ENCODE measurements at places on chromosomes 3 and 15. TPM values are rescaled to one million over a fixed set of nuclear protein-coding genes. Genes with fewer than 3 reads are reported as not detected.

DNA sequence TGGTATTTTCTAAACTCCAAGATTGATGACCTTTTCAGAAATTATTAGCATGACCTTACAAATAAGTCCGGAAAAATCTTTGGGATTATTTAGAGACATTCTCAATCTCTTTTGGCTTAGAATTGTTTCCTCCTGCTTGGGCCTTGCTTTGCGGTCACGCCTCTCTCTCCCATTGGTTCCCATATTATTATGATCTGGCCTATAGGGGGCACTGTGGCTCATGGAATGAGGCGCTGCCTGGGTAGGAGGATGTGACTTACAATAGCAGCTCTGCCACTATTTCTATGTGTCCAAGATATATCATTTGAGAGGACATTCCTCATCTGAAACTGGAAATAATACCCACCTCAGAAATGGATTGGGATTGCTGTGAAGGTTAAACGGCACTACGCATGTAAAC, 464.9 kb downstream of the MFSD1 start:
- DNase-seq, result peak; percentile 32

- DNase-seq, result no peak
Measured at GRCh38 chr15:63256433-63257274, 20.8 kb upstream of the APH1B start.

SRPRB gene
- total RNA-seq, result 65.8 TPM

DNA sequence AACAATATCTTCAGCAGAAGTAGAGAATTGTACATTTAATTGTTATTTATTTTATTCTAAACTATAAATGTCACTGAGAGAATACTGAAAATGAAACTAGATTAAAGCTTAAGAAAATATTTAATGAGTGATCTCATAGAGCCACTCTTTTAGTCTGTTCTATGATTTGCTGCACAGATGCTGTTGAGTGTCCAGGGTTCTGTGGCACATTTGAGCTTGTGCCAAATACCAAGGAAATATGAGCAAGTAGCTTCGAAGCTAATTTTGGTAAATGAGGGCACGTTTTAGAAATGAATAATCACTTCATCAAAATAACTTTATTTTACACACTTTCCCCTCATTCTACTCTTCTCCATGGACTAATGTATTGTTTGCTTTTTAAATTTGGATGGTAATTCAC, 53.6 kb upstream of the THRB start:
- no peak for DNase-seq

DUOX2 gene
- total RNA-seq, result 0.18 TPM

DNA sequence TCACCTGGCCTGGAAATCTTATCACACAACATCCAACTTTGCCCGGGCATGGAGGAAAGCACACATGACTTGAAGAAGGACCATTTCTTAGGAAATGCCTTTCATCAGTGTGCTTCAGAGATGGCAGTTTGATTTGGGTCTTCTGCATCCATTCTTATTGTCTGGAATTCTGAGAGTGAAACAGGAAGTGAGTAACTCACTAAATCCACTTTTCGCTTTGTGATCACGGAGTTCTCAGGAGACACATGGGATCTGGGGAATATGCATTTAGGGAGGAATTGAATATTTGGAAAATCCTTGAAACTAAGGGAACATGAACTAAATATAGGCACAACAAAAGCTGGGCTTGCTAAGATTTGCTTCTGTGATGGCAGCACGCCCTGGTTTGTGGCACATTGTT, 212.5 kb upstream of the FEZF2 start:
- no peak for DNase-seq

SNUPN gene
- total RNA-seq, result 28.5 TPM

DNA sequence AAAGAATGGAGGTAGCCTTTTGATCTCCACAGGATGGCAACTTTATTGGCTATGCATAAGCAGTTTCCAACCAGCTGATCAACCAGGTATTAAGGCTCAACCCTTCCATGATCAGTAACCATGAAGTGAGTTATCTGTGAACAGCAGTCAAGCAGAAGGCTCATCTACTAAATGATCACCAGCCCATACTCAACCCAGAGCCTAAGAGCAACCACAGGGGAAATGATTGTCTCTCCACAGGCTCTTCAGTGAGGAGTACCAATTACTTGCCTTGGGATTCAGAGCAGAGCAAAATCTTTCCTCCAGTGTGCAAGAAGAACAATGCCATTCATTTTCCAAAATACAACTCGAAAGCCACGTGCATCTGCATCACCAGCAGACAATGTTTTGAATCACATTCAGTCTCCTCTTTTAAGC, 754.8 kb downstream of the ROBO1 start:
- DNase-seq, result no peak

DNA sequence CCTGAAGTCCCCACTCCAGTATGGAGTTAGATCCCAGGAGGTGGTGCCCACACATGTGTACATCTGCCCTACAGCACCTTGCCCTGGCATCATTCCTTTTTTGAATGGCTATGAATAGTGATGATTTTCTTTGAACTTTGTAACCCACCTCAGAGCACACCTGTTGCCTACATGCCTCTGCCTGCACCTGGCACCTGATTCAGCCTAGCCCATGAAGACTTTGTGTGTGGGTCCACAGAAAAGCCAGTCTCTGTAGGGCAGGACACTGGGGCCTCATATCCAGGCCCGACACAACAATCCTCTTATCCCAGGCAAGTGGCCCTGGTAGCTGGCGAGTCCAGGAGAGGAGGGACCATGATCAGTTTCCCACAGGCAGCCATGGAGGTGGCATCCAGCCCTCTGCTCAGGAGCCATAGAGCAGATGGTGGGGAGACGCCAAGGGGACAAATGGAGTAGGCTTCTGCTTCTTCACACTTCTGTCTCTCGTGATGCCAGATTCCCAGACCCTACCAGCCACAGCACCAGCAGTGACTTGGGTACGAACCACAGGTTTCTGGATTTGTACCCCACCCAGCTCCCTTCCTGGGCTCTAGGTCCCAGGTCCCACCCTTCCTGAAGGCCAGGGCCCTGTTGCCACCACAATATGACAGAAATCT, 230.7 kb downstream of the UACA start:
- no peak for DNase-seq

GABRA5 gene
- total RNA-seq, result not detected

DNA sequence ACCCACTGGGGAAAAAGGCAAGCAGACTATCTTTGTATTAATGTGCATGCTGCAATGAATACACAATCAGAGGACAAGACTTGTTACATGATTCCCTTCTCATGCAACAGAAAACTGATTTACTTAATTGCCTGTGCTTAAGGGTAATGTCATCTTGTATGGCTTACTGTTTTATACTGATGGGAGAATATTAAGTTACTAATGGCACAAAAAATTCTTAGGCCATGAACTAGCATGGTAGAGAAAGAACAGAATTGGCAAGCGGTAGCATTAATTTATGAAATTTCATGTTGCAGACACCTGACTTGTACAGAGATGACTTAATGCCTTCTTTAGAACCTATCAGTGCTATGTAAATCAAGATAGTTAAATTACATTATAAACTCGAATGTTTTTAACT, 282.3 kb downstream of the CNTN3 start:
- DNase-seq, result no peak

DNA sequence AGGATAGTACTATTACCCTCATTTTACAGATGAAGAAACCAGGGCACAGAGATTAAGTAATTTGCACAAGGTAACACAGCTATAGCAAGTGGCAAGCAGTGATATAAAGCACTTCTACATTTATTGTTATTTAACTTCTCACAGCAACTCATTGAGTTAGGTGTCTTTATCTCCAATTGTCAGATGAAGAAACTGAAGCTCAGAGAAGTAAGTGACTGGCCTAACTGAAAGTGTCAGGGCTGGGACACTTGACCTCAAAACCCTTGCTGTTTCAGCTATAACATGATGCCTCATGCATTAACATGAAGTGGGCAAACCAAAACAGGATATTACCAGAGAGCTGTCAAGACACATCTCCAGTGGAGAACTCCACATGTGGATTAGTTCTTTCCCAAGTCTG, 65.8 kb upstream of the LEKR1 start:
- DNase-seq, result no peak

DNA sequence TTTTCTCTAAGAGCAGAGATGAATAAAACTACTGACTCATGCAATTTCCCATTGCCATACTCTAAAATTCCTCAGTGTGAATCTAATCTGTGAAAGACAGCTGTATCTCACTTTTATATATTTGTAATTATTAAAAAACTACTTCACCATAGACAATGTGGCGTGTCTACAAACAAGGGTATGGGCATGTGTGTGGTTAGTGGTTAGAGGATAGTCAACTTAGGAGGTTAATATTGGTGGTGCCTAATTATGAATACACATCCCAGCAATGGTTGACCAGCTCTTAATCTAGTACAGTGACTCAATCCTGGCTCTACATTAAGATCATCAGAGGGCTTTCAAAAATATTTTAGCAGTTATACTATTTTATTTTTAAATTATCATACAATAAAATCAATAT, 94.5 kb downstream of the GOLIM4 start:
- no peak for DNase-seq

SLC12A6 gene
- total RNA-seq, result 24.8 TPM

DNA sequence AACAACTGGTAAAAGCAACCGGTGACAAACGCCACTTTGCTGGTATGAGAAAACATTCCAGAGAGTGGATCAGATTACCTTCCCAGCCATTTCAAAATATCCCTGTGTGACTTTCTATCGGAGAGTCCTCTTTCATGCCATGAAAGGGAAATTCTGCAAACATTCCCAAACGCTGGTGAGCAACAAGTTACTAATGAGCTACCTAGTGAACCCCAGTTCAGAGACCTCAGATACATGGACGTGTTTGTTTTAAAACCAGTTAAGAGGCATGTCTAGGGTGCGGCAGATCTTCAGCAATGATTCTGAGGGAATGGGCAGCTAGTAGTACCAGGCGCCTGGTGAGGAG, 418.2 kb upstream of the NR2F2 start:
- DNase-seq, result no peak

- no peak for DNase-seq
Measured at GRCh38 chr15:88974392-88974791, 61.2 kb upstream of the MFGE8 start.

DNA sequence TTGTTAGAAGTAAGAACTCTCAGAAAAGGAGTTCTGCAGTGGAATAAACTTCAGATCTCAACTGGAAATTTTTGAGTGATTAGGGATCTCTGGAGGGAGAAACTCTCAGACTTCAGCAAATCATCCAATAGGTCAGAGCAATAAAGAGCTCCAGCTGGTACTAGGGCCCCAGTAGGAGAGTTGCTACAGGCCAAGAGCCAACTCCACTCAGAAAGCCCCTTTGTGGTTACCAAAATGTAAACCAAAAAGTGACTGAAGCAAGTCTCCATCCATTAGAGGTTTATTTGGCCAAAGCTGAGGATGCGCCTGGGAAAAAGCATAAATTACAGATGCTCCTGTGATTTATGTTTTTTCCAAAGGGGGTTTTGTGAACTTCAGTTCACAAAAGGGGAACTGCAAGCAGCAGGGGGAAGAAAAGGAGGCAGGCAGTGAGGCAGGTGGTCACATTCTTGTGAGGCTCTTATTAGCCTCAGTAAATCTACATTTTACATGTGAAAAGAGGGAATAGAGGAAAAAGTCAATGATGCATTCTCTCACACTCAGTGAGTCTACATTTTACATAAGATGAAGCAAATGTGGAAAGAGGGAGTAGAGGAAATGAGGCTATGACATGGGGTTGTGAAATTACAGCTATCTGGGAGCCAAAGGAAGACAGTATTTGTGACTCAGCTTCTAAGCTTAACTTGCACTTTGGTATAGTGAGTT, 92.4 kb upstream of the DAZL start:
- no peak for DNase-seq

- DNase-seq, result no peak
Measured at GRCh38 chr15:48671103-48672022, 25.9 kb upstream of the FBN1 start.

- DNase-seq, result no peak
Measured at GRCh38 chr3:193996221-193996620, 139.7 kb upstream of the HES1 start.

GRCh38 chr3:157586293-157586692, 83.1 kb upstream of the VEPH1 start:
- DNase-seq, result no peak

FBN1 gene
- total RNA-seq, result 0.49 TPM

CACNA2D2 gene
- 2.1 TPM for total RNA-seq

B3GALNT1 gene
- total RNA-seq, result 2.2 TPM

- no peak for DNase-seq
Measured at GRCh38 chr15:80228959-80229610, 22.9 kb downstream of the CTXND1 start.

KIF15 gene
- total RNA-seq, result 41.9 TPM

DNA sequence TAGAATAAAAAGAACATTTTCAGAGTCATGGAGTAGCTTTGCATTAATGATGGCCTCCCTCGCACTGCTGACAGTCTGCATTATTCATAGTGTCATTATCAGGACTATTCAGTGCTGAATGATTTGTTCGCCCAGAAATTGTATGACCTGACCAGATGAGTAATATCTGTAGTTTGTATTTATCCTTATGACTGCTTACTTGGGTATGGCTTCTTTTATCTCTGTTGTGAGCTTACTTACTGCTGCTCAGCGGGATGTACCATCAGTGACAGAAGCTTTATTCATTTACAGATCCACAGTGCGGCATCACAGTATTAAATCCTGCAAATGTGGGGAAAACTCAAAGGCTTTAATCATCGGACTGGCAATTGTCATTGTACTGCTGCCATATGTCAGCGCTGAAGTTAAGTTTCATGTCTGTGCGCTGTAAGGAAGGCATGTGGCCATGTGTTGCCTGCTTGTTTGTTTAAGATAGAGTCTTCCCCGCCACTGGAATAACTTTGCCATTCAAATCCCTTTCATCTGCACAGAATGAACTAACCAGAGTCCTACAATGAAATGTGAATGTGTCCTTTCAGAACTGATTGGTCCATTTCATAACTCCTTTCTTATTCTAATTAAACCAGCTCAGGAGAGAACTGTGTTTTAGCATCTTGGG, 262.2 kb downstream of the CHL1 start:
- no peak for DNase-seq

DNA sequence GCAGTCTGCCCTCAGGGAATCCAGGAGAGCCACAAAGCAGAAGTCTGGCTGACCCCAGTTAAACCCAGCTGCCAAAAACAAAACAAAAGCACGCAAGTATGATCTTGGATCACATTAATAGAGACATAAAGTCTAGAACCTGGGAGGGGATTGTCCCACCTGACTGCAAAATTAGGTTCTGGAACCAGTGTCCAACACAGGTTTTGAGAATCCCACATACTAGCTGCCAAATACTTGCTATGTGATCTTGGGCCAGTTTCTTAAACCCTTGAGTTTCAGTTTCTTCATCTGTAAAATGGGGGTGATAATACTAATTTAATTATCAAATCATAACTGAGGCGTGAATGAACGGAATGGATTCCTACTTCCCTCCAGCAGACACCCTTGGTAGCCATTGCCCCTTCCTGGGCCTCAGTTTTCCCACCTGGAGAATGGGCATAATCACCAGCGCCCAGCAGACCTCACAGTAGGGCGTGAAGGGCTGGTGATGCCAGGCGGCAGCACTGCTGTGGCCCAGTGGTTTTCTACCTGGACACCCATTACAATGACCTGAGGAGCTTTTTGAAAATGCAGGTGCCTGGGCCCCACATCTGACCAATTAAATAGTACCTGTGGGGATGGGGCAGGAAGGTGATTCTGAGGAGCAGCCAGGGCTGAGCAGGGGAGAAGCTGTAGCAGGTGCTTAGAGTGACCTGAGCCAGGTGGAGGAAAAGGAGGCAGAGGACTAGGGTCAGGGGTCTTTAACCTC, 32.2 kb downstream of the GRIP2 start:
- DNase-seq, result no peak

Measured in activated CD8-positive, alpha-beta T cell treated with anti-CD3 and anti-CD28 coated beads for 36 hours (primary cell).